GM03348 (cell line): ENCODE measurements at places on chromosomes 16 and 17.
A peak's percentile ranks its signal among the peaks of the same experiment; 100 is the strongest.

- no peak for DNase-seq
Measured at GRCh38 chr17:17351901-17352781, 49.0 kb downstream of the NT5M start.

GRCh38 chr16:3112058-3112880 is at the start of gene ZNF205:
TSS of gene ZNF205 (plus strand) at chr16:3112586. CDS start at chr16:3113431, 845 bp downstream.
- peak; percentile 92 for DNase-seq

DNA sequence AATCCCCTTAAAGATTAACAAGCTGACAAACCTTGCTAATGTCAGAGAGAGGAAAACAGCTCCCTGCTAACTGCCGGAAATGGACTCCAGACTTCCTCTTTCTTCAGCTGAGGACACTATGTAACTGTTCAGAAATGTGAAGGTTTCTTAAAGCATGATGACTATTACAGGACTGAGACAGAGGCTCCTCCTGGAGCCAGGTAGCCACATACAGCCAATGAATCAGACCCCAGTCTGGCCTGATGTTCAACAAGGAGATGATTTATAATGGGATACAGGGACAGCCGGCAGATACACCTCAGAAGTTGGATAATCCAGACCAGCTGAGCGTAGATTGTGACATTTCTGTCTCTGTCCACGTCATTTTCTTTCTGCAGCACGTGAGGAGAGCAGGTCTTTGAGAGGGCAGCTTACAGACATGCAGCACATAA is 216.2 kb downstream of the HS3ST3A1 start:
- peak; percentile 33 for DNase-seq

DNA sequence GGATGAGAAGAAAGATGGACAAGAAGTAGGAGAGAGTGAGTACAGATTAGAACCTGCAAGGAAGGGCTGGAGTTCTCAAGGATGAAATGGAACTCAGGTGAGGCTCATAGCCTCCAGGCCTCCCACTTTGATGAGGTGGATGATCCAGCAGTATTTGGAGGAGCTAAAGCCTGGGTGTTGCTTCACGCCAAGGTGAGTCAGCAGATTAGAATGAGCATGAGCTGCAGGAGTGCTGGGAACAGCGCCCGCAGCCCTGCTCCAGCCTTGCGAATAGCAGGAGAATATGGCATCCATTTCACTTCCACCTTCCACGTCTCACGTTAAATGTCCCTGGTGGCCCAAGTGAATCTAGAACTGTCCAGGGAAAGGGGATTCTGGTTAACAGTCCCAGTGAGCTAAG is 94.4 kb upstream of the CPHXL start:
- no peak for DNase-seq

DNA sequence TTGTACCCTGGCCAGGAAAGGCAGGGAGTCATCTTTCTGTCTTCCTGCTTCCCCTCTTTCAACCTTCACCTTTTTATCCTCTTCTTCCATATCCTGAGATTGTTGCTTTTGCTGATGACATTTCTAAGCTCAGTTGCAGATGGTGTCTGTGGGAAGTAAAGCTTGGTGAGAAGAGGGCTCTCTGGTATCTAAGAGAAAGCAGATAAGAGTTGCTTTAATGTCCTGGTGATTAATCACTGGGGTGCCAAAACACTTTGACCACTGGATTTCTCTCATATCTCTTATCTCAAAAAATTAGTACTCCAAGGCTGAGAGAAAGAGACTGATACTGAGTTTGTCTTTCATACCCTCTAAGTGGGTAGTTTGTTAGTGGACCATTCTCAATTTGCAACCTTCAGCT is 71.3 kb downstream of the NEUROD2 start:
- DNase-seq, result no peak

DNA sequence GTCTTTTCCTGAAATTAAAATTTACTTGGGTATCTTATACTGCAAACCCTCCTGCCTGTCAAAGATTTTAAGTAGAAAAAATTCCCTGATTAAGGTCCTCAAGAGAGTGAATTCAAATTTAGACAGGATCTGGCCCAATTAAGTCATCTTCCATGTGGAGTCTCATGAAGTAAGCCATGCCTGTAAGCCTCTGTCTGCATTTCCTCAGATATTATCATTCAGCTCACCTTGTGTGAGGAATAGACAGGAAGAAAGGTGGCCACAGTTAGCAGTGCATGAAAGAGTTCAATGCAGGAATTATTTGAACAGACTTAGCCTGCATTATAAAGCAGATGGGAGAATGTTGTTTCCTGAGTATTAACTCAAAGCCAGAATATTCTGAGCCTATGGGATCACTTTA is 174.7 kb downstream of the HS3ST3A1 start:
- DNase-seq, result no peak

GRCh38 chr17:57603546-57603945 is 141.6 kb downstream of the CCDC182 start:
- no peak for DNase-seq

DNA sequence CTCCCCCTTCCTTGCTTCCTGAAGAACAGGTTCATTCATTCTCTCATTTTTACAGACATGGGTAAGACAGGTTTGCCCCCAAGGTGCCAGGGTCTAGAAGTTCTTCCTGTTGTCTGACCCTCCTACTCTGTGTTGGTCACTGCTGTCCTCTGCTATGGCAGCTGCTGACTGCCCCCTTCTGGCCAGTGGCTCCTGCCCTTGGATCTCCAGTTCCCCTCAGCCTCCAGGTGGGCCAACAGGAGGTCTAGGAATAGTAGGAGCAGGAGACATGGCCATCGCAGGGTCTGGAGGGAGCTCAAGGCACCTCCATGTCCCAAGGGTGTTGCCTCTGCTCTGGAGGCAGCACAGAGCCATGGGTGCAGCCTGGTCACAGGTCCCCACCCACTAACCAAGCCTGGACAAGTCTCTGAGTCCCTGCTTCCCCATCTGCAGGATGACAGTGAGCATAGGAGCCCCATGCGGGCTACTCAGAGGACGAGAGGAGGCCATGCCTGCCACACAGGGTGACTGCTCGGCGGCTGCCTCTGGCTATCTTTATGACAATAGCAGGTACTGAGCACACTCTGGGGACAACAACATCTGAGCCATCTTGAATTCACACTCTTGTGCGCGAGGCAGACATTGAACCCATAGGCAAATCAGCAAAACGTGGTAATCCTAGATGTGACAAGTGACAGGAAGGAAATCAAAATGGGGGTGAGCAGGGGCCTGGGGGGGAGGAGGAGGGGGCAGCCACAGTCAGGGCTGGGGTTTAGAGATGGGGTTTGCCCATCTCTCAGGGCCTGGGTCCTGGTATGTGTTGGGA is 27.0 kb upstream of the NXPH3 start:
- peak; percentile 69 for DNase-seq

DNA sequence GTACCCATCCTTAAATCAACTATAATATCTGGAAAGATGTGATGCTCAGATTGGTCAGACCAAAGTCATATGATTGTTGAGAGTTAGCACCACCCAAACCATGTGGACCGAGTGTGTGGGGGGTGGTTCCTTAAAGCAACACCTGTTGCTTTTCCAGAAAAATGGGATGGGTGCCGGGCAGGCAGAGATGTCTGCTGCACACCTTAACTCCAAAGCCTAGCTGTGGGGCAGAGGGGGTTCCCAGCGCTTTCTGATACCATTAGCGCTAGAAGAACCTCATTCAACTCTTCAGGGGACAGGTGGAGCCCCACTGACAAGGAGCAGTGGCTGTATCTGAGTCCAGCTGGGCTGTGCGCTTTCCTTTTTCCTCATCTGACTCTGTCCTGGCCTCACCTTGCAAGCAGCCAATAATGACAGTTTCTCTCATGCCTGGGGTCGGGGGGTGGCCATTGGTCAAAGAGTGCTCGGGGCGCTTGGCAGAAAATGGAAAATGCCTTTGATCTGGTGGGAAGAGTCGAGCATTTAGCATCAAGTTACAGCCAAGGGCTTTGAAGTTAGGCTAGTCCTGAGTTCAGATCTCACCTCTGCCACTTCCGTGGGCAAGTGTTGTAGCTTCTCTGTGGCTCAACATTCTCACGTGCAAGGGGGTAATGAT is 82.6 kb downstream of the IRX3 start:
- no peak for DNase-seq
